Nucleus accumbens (tissue), 56 donors: ENCODE measurements at places on chromosomes 2 and 18.

- no peak for DNase-seq
These were observed 4.0 kb upstream of the SLC3A1 start for GRCh38 chr2:44271296-44271695.

DNA sequence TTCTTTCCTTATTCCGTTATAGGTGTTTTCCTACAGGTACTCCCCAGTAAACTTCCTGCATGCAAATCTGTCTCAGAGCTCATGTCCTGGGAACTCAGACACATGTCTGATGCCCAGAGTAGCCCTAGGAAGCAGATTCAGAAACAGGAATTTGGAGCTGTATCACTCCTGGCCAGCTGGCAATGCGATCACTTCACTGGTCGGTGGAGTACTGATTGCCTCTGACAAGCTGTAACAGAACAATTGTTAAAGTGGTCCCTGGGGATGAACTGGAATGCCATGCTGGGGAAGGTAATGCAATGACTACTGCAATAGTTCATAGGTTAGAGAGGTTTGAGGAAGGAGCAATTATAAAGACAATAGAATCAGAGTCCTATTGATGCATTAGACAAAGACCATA, 131.6 kb upstream of the DOCK10 start:
- no peak for DNase-seq

DNA sequence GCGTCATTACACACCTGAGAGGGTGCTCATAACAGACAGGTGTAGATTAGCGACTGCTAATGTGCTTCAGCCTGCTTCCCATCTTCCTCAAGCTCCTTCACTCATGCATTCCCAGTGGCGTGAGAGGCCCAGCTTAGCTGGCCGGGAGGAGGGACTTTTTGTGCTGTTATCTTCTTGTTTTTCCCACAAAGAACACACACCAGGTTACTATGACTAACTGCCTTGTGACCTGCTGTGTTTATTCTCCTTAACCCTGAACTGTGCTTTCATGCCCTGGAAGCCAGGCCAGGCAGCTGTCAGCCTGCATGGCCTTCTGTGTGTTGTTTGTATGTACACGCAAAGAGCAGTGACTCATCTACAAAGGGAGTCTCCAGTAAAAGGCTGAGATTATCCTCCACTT, 143.8 kb downstream of the PIEZO2 start:
- no peak for DNase-seq

GRCh38 chr2:20595439-20596192, 55.3 kb downstream of the HS1BP3 start:
- no peak for DNase-seq

DNA sequence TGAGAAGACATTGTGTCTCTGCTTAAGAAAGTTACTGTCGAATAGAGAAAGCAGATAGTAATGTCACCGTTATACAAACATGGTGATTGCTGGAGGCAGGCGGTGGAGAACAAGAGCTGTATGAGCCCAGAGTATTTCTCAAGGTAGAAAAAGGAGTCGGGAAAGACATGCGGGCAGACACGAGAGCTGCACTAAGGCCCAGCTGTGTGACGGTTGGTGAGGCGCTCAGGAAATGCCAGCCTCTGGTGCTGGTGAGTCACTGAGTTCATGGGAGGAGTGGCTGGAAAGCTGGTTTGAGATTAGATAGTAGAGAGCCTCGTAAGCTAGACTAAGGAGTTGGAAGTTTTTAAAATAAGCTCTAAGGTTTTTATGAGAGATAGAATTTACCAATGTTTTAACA, 390.9 kb upstream of the TRIB2 start:
- no peak for DNase-seq

GRCh38 chr2:239381709-239382134, 19.1 kb downstream of the HDAC4 start:
- DNase-seq = no peak
